ENCODE measurements at places on chromosomes 5 and 9.
A peak's percentile ranks its signal among the peaks of the same experiment; 100 is the strongest.

- no peak for DNase-seq
Observed at GRCh38 chr5:176882567-176882903, 16.6 kb downstream of the HK3 start.

GRCh38 chr9:111094433-111094924, 56.2 kb upstream of the LPAR1 start:
- DNase-seq = peak; percentile 32

DNA sequence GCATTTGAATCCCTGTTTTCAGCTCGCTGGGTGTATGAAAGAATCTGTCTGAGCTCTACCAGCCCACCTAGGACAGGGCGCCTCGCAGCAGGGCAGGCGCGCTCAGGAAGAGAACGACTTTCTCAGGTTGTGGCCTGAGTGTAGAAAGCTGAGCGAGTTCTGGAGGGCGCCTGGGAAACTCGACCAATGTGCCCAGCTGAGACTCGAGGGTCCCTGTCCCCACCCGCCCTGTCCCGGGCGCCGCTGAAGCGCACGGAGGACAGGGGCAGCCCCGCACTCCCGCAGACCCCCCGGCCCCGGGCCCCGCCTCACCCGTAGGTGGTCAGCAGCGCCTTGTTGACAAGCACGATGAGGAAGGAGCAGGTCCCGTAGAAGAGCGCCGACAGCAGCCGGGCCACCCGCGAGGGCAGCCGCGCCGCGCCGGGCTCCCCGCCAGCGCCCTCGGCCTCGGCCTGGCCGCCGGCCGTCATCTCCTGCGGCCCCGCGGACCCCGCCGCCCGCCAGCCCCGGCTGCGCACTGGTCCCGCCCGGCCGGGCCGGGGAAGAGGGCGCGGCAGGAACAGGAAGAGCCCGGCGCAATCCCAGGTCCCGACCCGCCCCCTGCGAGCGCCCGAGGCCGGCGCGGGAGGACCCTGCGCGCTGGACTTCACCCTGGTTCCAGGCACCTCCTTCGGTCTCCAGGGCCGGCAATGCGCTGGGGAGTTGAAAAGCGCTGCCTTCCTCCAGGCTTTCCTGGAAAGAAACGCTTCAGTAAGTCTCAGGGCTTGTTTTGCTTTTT, at the start of gene SLC35D2:
SLC35D2 (minus strand) TSS at position 547 of the 778 bp plus-strand sequence; CDS start at position 470, 77 bp downstream.
- DNase-seq = peak; percentile 86

DNA sequence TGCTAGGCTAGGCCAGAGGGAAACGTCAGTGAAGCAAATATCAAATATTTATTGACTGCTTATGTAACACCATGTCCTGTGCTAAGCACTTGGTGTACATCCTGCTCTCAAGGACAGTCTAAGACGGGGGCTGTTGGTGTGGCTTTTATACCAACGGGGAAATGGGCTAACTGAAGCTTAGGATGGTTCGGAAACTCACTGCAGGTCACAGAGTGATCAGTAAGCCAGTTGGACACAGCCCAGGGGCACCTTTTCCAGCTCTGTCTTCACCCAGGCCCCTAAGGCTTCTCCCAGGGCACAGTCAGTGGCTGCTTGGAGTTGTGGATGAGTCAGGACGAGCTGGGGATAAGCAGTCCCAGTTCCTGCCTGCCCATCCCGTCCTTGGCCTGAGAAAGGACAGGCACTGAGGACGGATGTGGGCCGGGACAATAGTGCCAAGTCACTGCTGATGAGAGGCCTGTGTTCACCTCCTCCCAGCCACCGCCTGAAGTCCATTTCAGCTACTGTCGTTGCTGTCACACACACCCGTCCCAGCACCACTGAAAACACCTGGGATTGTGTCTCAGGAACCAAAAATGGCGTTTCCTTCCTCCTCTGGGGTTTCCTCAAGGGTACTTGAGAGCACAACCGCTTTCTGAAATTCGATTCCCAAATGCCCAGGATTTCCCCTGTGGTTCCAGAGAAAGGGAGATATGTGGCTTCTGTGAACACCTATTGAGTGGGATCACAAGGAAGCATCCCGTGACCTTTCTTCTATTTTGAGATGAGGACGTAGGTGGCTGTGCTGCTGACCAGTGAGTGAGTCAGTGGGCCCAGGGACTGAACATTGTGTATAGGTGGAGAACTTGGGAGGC, 17.5 kb upstream of the SPRY4 start:
- no peak for DNase-seq

DNA sequence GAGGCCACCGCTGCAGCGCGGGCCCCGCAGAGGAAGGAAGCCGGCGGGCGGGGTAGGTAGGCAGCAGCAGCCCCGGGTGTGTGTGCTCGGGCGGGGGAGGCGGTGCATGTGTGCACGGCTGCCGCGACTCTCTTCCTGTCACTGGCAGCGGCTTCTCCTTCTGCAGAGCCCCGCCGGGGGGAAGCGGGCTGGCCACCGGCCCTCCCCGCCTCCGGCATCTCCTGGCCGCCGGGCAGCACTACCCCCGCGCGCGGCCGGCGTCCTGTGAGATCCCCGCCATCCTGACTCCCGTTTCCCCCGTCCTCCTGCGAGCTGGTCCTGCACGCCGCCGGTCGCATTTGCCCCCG, 315 bp downstream of the PIK3R1 start:
- no peak for DNase-seq

DNA sequence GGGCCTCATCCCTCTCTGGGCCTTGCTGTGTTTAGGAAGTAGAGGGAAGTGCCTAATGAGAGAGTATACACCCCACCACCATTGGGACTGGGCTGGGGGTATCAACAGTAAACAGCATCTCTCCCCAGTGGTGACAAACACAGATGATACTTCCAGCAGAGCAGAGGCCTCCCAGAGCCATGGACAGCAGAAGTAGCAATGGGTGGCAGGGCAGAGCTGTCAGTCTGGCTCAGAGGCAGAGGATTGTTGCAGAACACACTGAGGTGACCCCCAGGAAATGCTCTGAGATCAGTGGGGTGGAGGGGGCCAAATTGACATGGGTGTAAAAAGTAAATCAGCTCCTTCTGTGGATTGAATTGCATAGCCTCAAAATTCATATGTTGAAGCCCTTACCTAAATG, 12.1 kb upstream of the P4HA2 start:
- no peak for DNase-seq

DNA sequence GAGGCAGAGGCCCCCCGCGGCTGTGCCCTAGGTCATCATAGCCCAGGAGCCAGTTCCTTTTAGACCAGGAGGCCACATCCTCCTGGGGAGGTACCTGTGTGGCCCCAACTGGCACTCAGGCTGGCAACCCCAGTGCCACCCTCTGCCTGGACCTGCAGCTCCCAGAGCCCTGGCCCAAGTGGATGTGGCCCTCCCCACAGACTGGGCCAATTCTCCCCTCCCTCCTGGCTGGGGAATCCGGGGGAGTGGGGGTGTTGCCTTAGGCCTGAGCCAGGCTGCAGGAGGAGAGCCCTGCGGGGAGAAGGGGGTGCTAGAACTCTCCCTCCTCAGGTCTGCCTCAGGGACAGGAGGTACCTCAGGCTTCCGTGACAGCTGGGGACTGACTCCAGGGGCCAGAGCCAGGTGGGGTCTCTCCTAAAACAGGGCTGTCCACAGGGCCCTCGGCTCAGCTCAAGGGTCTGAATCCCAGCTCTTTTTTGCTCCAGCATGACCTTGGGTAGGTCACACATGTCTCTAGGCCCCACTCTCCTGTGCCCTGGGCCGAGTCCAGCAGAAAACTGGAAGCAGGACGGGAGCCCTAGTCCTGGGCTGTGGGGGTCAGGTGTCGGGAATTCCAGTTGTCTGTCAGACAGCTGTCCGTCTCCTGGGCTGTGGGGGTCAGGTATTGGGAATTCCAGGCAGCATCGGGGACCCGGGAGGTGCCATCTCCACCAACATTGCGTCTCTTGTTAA, 9.6 kb downstream of the DNLZ start:
- no peak for DNase-seq

GRCh38 chr9:133591116-133591910, 17.9 kb downstream of the FAM163B start:
- DNase-seq = no peak

GRCh38 chr5:4906786-4907185, 233.3 kb upstream of the ADAMTS16 start:
- DNase-seq = no peak

DNA sequence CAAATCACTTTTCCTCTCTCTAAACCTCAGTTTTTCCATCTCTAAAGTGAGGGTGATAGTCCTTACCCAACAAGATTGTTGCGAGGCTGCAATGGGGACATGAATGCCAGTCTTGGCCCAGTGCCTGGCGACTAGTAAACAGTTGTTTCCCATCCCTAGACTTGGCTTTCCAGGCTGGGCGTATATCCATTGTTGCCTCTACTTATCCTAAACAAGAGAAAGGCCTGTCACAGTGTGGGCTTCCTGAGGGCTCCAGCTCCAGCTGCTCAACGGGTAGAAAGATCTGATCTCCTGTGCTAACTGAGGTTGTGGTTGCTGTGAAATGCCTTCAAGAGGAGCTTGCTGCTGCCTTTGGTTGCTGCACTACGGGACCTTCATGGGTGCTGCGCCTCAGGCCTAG, 142.0 kb downstream of the NSG2 start:
- no peak for DNase-seq

DNA sequence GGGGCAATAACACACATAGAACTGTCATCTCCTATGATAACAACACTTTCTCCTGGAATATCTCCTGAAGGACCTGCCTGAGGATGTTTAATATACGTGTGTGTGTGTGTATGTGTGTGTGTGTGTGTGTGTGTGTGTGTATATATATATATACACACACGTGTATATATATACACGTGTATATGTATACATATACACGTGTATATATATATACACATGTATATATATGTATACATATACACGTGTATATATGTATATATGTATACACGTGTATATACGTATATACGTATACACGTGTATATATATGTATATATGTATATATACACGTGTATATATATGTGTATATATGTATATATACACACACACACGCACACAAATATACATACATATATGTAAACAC, 27.5 kb downstream of the CDH18 start:
- DNase-seq = no peak

DNA sequence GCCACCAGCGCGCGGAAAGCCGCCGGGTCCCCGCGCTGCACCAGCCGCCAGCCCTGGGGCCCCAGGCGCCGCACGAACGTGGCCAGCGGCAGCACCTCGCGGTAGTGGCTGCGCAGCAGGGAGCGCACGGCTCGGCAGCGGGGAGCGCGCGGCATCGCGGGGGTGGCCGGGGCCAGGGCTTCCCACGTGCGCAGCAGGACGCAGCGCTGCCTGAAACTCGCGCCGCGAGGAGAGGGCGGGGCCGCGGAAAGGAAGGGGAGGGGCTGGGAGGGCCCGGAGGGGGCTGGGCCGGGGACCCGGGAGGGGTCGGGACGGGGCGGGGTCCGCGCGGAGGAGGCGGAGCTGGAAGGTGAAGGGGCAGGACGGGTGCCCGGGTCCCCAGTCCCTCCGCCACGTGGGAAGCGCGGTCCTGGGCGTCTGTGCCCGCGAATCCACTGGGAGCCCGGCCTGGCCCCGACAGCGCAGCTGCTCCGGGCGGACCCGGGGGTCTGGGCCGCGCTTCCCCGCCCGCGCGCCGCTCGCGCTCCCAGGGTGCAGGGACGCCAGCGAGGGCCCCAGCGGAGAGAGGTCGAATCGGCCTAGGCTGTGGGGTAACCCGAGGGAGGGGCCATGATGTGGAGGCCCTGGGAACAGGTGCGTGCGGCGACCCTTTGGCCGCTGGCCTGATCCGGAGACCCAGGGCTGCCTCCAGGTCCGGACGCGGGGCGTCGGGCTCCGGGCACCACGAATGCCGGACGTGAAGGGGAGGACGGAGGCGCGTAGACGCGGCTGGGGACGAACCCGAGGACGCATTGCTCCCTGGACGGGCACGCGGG, at the start of gene TERT:
TERT (minus strand) TSS at position 234 of the 815 bp plus-strand sequence; CDS start at position 155, 79 bp downstream.
- peak; percentile 78 for DNase-seq

GRCh38 chr5:93226202-93226735, 354.8 kb downstream of the NR2F1-AS1 start:
- DNase-seq = no peak

DNA sequence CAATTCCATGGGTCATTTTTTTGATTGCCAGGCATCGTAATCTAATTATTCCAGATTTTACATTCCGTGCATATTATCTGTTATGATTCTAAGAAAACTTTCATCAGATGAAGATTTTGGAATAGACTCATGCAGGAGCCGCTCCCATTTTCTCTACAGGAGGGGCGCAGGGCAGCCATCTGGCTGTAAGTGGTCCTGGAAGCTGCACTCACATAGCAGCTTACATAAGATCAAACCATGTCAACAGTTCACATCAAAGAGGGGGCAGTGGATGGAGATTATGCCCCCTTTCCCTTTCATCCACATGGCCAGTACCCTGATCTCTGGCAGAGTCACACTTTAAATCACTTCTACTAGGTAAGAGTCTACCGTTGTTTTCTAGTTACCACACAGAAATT, 73.3 kb upstream of the PCA3 start:
- DNase-seq = no peak

DNA sequence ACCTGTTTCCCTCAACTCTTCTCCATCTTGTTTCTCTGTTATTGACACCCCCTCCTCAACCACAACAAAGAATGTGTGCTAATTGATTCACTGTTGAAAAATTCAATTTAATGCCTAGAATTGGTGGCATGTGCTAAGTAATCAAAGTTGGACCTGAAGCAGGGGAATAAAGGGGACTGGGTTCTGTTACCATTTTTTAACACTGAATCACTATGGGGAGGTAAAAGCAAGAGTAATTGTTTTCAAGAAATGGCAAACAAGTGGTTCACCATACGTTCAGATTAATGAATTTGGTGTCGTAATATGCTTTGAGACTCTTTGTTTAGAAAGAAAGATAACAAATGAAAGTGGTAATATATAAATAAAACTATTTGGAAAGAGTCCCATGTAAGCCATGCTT, 17.0 kb upstream of the SSBP2 start:
- DNase-seq = no peak

GRCh38 chr5:10734037-10734709, 26.9 kb downstream of the DAP start:
- DNase-seq = no peak

DNA sequence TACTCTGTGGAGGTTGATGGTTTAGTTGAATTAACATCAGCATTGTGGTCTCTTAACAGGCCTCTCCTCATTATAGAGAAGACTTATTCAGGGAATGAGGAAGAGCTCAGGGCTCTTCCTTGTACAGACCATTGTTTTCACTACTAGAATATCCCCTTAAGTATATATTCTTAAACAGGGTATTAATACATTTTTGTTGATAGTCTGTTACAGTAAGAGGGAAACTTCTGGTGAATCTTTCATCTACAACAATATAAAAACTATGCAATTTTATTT, 330.7 kb downstream of the ADGRV1 start:
- no peak for DNase-seq

- no peak for DNase-seq
Observed at GRCh38 chr5:150299571-150300327, 3.0 kb downstream of the ARSI start.

DNA sequence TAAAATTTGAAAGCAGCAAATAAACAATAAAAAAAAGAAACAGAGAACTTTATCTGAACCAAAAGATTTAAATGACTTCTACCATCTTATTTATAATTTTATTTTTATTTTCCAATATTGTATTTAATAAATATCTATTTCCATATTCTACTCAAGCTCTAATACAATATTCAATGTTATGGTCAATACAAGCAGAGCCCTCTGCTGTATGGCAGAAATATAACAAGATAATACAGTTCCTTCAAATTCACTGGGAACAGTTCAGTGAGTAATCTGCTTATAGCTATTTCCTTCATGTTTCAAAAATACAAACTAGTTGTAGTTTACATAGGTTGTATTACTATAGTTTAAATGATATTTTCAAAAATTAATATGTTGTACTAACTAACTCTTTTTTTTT, 332.7 kb downstream of the PRDM9 start:
- DNase-seq = no peak

Data from colonic mucosa (tissue), 4 donors.